ENCODE measurements at places on chromosomes 2 and 18. TPM values are rescaled to one million over a fixed set of nuclear protein-coding genes. Genes with fewer than 3 reads are reported as not detected.

DNA sequence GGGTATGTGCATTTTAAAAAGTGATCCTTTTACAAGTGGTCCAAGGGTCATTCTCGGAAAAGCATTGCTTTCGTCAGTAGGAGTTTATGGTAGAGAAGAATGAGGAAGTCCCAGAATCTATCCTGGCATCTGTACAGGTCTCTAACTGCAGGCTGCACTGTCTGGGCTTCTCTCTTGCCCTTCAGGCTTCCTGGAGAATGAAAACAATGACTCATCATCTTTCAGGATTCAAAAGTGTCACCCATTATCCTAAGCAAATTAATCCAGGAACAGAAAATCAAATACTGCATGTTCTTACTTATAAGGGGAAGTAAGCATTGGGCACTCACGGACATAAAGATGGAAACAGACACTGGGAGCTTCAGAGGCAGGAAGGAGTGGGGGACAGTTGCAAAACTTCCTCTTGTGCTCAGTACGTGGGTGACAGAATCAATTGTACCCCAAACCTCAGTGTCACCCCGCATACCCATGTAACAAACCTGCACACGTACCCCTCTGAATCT lies 60.2 kb upstream of the TXNDC2 start:
- no peaks in the 10 kb centered on the region for H3K27me3 ChIP-seq
- no peaks in the 10 kb centered on the region for H3K36me3 ChIP-seq
- no peak overlapping the region for H3K4me3 ChIP-seq
- H3K4me1 ChIP-seq, result peaks cover 36% of the 10 kb centered on the region
- H3K27ac ChIP-seq, result peak overlapping the region; percentile 33

DNA sequence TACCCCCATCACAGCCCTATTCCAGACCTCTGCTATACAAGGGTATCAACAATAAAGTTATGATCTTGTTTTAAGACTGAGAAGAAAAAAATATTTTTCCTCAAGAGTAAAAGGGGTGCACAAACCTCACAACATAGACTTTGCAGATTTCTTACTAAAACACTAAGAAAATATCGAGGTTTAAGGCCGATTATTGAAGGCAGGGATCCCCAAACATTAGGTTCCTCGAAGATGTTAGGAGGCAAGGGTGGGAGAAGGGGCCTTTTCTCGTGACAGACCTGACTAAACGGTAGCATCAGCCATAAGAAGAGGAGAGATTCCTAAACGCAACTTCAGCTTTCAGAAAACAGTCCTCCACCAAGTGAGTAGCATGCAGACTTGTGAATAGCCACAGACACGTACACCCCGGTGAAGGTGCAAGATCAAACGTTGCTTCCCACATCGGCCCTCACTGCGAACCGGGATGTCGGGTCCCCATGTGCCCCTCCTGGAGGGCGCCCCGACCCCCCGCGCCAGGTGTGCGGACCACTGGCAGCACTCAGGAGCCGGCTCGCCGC lies 678 bp downstream of the PIAS2 start:
- H3K4me1 ChIP-seq, result no peaks in the 10 kb centered on the region
- DNase-seq, result peak; percentile 42
- H3K36me3 ChIP-seq, result no peaks in the 10 kb centered on the region

DNA sequence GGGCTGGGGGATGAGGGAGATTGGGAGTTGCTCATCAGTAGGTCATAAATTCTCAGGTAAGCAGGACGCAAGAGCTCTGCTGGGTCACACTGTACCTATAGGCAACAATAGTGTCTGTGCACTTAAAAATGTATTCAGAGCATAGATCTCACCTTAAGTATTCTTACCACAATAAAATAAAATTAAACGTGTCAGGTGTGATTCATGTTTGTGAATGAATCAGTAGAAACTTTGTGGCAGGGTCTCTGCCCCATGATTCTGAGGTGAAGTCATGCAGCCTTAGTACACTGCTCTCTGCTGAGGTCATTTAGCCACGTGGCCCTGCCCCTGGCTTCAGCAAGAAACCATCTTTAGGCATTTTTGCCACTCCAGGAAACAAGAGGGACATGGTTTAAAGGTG lies 253.8 kb downstream of the FBXO15 start:
- no peaks in the 10 kb centered on the region for H3K27me3 ChIP-seq
- H3K27ac ChIP-seq, result no peak overlapping the region
- no peak for DNase-seq

DNA sequence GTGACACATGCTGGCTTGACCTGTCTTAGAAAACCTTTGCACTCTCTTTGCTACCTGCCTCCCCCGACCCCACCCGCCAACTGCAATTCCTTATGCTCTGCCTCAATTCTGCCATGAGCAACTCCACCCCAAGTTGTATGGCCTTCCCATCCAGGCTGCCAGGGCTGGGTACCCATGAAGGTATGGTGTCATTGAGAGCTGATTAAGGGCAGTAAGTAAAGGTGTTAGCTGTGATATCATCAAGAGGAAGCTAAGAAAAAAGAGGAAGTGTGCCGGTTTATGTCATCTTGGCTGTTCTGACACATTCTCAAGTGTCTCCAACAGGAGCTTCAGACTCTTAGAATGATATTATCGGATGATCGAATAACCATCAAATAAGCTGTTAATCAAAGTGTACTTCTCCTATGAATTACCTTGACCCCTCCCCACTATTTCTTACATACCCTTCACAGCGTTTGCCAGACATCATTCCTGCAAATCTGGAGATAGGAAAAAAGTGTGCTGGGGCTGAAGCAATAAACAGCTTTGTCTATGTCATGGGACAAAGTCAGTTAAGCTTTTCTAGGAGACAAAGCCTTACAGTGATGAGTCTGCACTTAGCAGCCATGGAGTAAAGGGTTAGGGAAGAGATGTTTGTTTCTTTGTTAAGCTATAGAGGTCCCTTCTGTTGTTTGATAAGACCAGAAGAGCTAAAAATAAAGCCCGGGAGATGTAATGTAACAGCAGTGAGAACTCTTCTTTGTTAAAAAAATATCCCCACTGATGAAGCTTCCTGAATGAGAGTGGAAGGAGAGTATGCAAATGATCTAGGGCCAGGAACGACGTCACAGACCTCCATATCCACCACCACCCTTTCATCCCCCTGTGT lies 40.4 kb upstream of the SMAD2 start:
- no peak for DNase-seq
- H3K4me3 ChIP-seq, result no peak overlapping the region
- H3K36me3 ChIP-seq, result no peaks in the 10 kb centered on the region
- H3K4me1 ChIP-seq, result no peaks in the 10 kb centered on the region
- no peaks in the 10 kb centered on the region for H3K27me3 ChIP-seq
- H3K27ac ChIP-seq, result no peak overlapping the region

GRCh38 chr2:37742286-37742685 lies 70.8 kb upstream of the CDC42EP3 start:
- H3K4me3 ChIP-seq, result no peak overlapping the region
- H3K4me1 ChIP-seq, result no peaks in the 10 kb centered on the region
- no peak overlapping the region for H3K27ac ChIP-seq

- H3K4me1 ChIP-seq, result no peaks in the 10 kb centered on the region
- H3K27me3 ChIP-seq, result no peaks in the 10 kb centered on the region
- H3K36me3 ChIP-seq, result no peaks in the 10 kb centered on the region
- no peak overlapping the region for H3K27ac ChIP-seq
- no peak overlapping the region for H3K4me3 ChIP-seq
These were observed 285.3 kb downstream of the SOX11 start for GRCh38 chr2:5977477-5977876.

DNA sequence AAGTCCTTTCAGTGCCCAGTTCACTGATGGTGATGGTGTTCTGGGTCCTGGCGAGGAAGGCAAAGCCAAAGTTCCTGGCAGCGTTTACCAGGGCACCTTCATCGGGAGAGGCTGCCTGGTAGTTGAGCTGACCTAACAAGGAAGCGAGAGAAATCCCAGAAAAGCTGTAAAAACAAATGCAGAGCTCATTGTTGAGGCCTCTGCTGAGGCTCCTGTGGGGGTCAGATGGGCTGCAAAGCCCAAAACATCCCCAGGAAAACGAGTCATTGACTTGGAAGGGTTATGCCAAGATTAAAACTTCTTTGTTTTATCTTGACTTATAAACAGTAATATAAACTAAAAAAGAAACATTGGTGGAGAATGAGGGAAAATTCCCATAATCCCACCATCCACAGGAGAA lies 53.3 kb upstream of the NARS1 start:
- H3K27ac ChIP-seq, result no peak overlapping the region
- no peaks in the 10 kb centered on the region for H3K27me3 ChIP-seq
- no peaks in the 10 kb centered on the region for H3K4me1 ChIP-seq
- H3K4me3 ChIP-seq, result no peak overlapping the region
- no peak for DNase-seq

The EMILIN1 gene
- 44.3 TPM for polyA plus RNA-seq

The DYTN gene
- polyA plus RNA-seq, result not detected

The DLX1 gene
- polyA plus RNA-seq, result 0.43 TPM

The LDLRAD4 gene
- not detected for polyA plus RNA-seq
